Hepatocyte (in vitro differentiated cells): ENCODE measurements at places on chromosomes 7 and 10.

DNA sequence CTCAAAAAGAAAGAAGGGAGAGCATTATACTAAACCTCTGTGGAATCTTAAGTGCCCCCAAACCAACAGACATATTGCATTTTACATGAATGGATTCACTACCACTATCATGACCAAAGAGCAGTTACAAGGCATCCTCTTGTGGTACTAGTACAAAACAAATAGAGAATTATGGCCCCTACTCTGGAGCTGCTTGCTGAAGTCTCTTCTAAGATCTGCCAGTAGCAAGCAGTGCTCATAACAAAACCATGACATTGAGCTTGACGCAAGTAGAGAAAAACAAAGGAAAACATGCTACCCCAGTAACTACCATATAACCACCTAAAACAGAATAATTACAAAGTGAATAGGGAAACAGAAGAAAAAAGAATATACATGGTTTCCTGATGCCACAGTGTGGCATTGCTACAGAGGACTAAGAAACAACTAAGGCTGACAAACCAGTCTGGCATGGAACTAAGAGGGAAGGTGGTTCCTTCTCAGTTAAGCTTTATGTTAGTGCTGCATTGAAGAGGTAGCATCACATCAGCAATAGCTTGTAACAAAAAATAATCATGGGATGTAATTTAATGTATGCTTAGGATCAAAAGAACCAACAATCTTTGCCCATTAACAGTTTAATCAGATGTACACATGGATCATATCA is 150.2 kb upstream of the AGR3 start:
- DNase-seq: no peak

GRCh38 chr7:4127909-4128560 is 554.1 kb upstream of the FOXK1 start:
- no peak for DNase-seq

DNA sequence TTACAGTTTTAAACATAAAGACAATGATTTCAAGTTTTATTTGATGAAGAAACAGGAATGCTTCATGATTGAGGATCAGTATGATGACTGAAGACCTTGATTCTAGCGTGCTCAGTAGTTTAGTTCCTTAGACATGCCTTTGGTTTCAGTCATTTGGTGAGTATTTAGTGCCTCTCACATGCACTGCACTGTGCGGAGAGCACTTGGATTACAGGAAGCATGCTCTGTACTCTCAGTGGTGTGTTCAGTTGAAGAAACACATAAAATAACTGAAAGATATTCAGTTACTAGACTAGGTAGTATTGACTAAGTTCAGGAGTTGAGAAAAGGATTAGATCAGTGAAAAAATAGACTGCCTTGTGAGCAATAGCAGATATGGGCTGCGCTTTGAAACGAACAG is 25.5 kb downstream of the RBM17 start:
- no peak for DNase-seq

DNA sequence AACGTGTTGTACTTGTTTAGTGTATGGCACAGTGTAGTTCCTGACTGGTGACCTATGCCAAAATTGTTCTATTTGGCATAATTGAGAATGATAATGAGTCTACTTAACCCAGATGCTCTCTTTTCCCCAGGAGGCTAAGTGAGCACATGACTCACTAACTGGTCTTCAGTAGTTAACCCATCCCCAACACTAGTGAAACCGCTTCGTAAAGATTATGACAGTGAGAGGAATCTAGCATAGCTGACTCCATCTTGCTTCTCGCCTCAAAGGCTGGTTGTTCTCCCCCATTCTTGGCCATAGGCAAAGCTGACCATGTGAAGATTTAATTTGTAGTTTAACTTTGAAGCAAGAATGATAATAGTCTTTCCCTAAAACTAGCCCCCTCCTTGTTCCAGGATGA is 47.2 kb downstream of the CDK1 start:
- DNase-seq: no peak

GRCh38 chr10:75407713-75408508 is 6.3 kb upstream of the ZNF503 start:
- peak; percentile 65 for DNase-seq

GRCh38 chr7:33694006-33694405 is 211.3 kb upstream of the BMPER start:
- DNase-seq: no peak

DNA sequence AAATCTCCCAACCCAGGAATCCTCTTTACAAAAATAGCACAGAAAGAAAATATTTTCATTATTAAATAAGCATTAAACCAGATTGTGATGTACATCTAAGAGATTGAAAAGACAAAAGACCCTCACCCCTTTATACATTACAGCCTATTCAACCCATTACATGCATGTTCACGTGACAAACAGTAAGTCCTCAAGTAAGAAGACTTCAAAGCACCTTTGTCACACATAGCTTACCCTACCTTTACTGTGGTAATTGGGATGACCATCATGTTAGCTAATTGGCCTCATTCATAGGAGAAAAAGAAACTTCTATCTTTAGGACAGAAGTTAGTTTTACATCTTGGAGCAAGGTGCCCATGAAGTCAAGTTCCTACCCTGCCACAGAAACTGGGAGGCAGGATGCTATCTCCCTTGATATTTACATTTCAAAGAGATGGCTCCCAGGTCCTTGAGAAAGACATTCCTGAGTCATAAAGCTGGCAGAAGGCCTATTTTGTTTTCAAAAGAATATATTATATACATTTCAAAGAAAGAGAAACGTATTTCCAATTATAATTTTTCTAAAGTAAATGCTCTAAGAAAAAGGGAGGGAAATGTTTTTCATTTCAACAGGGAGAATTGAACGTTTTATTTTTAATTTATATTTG is 48.1 kb downstream of the GNAI1 start:
- no peak for DNase-seq

GRCh38 chr7:68078157-68078710 is 1081.6 kb downstream of the TYW1 start:
- DNase-seq: no peak

- no peak for DNase-seq
Observed at GRCh38 chr7:94577357-94577756, 67.7 kb downstream of the CASD1 start.

DNA sequence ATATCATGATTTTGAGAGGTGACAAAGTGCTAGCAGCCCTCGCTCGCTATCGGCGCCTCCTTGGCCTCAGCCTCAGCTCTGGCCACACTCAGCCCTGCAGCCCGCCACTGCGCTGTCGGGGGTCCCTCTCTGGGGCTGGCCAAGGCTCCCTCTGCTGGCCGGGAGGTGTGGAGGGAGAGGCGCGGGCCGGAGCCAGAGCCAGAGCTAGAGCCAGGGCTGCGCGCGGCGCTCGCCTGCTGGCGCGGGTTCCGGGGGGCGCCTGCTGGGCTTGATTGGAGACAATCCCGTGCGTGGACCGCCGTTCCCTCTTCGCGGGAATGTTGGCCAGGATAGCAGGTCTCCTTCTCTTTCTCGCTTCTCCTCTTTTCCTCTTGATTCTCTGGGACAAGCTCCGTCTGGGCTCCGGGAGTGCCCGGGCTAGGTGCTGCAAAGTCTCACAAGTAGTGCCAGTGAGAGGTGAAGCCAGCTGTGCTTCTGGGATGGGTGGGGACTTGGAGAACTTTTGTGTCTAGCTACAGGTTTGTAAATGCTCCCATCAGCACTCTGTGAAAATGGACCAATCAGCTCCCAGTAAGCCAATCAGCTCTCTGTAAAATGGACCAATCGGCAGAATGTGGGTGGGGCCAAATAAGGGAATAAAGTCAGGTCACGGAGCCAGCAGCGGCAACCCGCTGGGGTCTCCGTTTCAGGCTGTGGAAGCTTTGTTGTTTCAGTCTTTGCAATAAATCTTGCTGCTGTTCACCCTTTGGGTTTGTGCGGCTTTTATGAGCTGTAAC is 43.4 kb upstream of the ELMO1 start:
- peak; percentile 56 for DNase-seq

DNA sequence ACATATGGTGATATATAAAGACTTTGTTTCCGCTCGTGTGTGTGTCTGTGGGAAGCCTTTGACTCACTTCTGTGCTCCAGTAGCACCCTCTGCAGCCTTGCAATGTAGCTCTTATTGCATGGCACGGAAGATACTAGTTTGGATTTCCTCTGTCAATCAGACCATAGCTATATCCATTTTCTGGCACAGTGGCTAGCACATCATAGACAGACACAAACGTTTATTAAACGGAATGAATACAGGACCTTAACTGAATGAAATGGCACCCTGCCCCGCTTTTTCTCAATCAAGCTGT is 124.0 kb upstream of the PTPN20 start:
- DNase-seq: peak; percentile 52

DNA sequence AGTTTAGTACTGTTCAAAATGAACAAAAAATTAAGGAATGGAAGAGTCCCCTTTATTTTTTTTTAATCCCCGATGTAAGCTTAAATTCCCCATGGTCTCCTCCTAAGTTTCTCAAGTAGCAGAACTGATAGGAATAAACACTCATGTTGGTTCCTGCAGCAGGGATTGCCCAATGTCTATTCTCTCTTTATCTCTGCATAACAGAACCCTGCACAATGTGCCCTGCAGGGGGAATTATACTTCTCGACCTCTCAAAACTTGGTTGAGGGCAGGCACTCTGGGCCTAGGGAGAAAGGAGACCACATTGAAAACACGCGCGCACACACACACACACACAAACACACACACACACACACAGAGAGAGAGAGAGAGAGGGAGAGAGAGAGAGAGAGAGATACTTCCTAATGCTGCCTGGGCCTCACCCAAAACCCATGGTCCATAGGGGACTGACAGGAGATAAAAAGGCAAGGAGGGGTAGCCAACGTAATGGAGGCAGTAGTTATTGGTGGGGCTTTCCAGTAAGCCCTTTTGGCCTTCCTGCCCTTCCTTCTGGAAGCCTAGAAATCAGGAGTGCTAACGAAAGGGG is 22.7 kb downstream of the JAZF1 start:
- DNase-seq: no peak

GRCh38 chr10:31071232-31072005 is 39.8 kb upstream of the ZNF438 start:
- no peak for DNase-seq

- DNase-seq: no peak
Observed at GRCh38 chr10:130660266-130660665, 524.1 kb downstream of the GLRX3 start.

GRCh38 chr7:134823400-134823799 is 44.0 kb downstream of the CALD1 start:
- no peak for DNase-seq

DNA sequence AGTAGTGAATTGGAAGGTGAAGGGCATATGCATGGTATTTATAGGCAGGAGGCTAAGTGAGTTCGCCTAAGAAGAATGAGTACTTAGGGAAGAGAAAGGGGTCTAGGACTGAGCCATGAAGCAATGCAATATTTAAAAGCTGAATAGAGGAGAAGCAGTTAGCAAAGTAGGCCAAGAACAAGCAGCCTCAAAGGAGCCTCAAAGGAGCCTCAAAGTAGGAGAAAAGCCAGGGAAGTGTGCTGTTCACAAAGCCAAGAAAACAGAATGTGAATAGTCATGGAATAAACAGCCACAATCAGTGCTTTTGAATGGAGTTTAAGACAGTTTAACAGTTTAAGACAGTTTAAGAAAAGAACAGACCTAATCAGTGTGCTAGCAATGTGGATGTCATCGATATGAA is 762.0 kb downstream of the SORCS1 start:
- DNase-seq: no peak

- no peak for DNase-seq
Observed at GRCh38 chr7:50155755-50156154, 62.7 kb upstream of the ZPBP start.

GRCh38 chr10:86262688-86263181 is 103.9 kb downstream of the GRID1 start:
- no peak for DNase-seq

- DNase-seq: no peak
Observed at GRCh38 chr10:95277201-95277570, 13.6 kb downstream of the PDLIM1 start.

- no peak for DNase-seq
Observed at GRCh38 chr10:132104471-132105301, 38.9 kb downstream of the JAKMIP3 start.

- no peak for DNase-seq
Observed at GRCh38 chr10:90193240-90193985, 492.0 kb downstream of the KIF20B start.

- DNase-seq: no peak
Observed at GRCh38 chr7:134589491-134589941, 40.6 kb downstream of the AKR1B15 start.

- DNase-seq: peak; percentile 63
Observed at GRCh38 chr10:103696411-103697145, 158.8 kb downstream of the SH3PXD2A start.

GRCh38 chr10:4127518-4128315 is 342.7 kb upstream of the KLF6 start:
- peak; percentile 61 for DNase-seq

- no peak for DNase-seq
Observed at GRCh38 chr10:13922586-13922985, 335.8 kb downstream of the PRPF18 start.

DNA sequence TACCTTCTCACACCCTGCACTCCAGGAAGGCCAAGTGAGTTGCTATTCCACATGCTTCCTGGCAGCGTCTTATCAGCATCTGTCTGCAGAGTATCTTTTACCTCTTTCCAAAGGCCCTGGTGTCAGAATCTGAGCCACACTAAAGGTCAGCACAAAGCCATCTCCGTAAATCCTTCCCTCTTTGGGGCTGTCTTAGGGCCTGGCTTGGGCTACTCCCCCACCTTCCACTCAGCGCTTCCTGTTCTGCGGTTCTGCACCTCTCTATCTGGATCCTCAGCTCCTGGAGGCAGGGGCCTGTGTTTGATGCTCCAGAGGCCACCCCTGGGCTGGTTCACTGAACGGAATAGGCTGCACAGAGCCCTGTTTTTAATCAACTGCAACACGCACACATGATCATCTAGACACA is 334.8 kb upstream of the GALNT17 start:
- no peak for DNase-seq

DNA sequence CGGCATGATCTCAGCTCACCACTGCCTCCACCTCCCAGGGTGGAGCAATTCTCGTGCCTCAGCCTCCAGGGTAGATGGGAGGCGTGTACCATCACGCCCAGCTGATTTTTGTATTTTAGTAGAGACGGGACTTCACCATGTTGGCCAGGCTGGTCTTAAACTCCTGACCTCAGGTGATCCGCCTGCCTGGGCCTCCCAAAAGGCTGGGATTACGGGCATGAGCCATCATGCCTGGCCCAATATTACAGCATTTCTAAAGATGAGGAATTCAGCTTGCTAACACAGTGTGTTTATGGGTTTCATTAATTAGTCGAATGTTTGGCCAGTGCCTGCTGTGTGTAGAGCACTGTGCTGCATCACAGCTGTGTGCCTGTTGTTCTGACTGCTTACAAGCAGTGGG is 3.7 kb downstream of the WDR37 start:
- DNase-seq: no peak

GRCh38 chr7:133509822-133510221 is 256.9 kb downstream of the EXOC4 start:
- no peak for DNase-seq
